HL-60 (cell line): ENCODE measurements at places on chromosomes 16 and 17.

- DNase-seq, result no peak
These were observed 1.5 kb downstream of the TMEM132E start for GRCh38 chr17:34580685-34581445.

DNA sequence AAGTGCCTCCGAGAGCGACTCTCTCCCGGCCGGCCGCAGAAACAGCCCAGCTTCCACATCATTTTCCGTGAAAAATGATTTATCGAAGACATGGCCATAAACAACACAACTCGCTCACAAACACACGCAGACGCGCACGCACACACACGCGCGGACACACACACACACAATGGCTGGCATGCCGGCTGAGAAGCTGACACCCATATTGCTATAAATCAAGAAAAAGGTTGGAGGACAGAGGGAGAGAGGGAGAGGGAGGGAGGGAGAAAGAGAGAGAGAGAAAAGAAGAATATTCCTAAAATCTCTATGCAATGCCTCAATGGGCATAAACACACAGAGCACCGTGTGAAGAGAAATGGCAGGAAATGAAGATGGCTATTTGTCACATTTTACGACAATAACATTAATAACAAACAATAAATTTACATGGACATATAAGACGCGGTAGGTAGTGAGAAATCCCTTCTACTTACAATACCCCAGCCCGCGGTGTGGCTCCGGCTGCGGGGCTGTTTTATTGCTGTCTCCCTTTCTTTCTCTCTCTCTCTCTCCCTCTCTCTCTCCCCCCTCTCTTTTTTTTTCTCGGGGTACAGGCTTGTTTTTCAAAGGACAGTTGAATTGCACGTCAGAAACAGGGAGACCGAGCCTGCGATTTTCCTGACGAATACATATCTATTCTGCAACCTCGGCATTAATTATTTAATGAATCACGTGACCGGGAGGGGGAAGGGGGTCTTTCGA lies 9.5 kb downstream of the HOXB4 start:
- DNase-seq, result no peak

DNA sequence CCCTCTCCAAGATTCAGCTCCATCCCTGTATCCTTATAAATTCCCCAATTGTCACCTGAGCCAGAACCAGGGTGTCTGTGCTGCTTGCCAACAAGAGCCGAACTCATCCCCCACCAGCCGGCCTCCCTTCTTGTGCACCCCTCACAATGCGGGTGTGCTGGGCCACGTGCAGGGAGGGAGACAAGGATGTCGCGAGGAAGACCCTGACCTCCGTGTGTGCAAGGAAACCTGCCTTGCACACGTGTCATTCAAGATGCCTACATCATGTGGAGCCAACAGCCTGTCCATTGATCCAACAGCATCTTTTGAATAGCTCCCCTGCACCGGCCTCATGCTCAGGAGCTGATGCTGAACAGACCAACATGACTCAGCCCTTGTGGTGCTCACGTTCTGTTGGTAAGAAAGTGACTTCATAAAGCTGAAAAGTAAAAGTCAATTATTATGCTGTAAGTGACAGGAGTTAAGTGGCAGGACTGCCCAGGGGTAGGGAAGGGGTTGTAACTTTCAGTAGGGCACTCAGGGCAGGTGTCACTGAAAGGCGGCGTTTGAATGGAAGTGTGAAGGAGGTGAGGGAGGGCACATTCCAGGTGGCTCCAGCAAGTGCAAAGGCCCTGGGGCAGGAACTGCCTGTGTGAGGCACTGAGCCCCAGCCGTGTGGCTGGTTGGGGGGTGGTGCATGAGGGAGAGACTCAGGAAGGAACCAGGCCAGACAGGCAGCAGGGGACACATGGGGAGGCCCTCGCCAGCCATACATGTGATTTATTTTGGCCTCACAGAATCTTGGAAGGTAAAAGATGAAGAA lies 302.2 kb downstream of the FOXL1 start:
- DNase-seq, result no peak

- DNase-seq, result peak; percentile 45
These were observed at the start of gene RARA for GRCh38 chr17:40309031-40309948. Gene RARA, plus strand, starts transcription at chr17:40309180. Its CDS starts 22,039 bp downstream, at chr17:40331219.

- no peak for DNase-seq
These were observed 153.3 kb downstream of the C16orf78 start for GRCh38 chr16:49526860-49527365.

GRCh38 chr17:38543403-38544174 lies 62.2 kb downstream of the SRCIN1 start:
- DNase-seq, result no peak

DNA sequence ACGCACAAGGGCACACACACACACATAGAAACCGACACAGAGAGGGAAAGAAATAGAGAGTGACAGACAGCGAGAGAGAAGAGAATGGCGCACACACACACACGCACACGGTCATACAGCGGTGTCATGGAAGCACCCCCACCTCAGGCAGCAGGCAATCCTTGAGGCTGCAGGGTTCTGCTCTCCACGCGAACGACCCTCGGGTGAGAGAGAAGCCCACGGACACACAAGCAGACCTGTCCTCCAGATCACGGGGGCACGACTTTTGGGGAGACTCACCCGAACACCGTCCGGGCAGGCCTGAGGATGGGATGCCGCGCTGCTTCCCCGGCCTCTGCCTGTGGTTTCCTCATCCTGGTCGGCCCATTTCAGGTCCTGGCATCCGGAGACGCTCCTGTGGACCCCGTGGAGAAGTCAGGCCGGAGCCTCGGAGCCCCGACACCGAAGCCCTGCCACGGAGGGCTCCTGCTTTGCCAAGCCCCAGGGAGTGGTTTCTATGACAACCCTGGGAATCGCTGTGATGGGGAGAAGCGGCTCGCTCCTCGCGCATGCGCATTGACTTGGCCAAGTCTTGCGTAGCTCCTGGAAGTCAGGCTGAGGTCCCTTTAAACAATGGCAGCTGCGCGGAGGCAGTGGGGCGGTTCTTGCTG lies 118.2 kb upstream of the KCNJ18 start:
- no peak for DNase-seq

- DNase-seq, result no peak
These were observed 185.5 kb upstream of the NLRP1 start for GRCh38 chr17:5769593-5770354.

- no peak for DNase-seq
These were observed 9.1 kb upstream of the SLC35B1 start for GRCh38 chr17:49716668-49717364.

GRCh38 chr17:77513045-77513444 lies 372.3 kb downstream of the SEC14L1 start:
- DNase-seq, result no peak

DNA sequence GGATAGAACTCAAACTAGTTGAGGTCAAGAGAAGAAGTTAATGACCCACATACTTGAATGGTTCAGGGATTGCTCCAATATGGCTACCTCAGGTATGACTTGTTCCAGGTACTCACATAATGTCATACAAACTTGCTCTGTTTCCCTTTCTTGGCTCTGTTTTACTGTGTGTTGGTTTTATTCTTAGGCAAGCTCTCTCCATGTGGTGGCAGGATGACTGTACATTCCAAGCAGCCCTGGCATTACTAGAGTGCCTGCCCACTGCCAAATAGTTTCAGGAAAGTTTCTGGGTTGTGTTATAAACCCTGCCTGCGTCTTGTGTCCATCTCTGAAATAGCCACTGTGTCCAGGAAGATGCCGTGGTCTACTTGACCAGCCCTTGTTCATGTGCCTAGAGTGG lies 476.8 kb downstream of the SHISA9 start:
- DNase-seq, result no peak

DNA sequence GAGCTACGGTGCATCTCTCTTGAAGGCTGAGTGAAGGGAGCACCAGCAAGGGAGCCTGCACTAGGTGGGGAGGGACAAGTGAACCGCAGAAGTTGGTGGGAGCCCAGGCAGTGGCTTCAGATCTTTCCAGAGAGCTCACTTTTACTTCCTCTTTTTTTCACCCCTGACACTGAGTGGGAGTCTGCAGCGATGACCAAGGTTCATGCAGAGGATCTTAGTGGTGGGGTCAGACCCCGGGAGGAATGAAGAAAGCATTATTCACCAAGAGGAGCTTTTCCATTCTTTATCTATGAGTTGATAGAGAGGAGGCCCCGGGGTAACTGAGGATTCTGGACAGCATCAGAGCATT lies 3.0 kb upstream of the CCL2 start:
- peak; percentile 74 for DNase-seq

GRCh38 chr17:11736613-11737312 lies 138.5 kb downstream of the DNAH9 start:
- DNase-seq, result no peak

GRCh38 chr16:13767215-13767614 lies 152.7 kb upstream of the ERCC4 start:
- DNase-seq, result no peak

DNA sequence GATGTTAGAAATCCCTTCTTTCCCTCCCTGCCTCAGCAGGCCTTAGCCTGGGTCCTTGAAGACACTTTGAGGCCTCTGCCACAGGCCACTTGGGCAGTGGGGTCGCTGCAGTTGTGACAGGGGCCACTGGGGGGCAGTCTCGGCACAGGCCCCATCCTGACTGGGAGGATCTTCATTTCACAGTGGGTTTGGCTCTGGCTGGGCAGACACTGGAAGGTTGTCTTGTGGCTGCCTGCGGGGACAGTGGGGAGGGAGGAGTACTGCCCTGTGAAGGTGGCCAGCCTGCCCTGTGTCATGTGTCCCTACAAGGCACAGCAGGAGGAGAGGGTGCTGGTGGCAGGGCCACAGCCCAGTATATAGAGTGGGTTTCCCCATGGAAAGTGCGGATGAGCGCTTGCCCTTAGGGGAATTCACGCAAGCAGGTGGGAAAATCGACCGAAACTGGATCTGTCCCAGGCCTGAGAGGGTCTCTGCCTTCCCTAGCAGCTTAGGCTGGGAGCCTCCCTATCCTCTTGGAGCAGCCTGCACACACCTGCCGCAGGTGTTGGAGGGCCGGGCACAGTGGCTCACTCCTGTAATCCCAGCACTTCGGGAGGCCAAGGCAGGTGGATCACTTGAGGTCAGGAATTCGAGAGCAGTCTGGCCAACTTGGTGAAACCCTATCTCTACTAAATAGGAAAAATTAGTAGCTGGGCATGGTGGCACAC lies 28.8 kb downstream of the GINS2 start:
- DNase-seq, result peak; percentile 44

DNA sequence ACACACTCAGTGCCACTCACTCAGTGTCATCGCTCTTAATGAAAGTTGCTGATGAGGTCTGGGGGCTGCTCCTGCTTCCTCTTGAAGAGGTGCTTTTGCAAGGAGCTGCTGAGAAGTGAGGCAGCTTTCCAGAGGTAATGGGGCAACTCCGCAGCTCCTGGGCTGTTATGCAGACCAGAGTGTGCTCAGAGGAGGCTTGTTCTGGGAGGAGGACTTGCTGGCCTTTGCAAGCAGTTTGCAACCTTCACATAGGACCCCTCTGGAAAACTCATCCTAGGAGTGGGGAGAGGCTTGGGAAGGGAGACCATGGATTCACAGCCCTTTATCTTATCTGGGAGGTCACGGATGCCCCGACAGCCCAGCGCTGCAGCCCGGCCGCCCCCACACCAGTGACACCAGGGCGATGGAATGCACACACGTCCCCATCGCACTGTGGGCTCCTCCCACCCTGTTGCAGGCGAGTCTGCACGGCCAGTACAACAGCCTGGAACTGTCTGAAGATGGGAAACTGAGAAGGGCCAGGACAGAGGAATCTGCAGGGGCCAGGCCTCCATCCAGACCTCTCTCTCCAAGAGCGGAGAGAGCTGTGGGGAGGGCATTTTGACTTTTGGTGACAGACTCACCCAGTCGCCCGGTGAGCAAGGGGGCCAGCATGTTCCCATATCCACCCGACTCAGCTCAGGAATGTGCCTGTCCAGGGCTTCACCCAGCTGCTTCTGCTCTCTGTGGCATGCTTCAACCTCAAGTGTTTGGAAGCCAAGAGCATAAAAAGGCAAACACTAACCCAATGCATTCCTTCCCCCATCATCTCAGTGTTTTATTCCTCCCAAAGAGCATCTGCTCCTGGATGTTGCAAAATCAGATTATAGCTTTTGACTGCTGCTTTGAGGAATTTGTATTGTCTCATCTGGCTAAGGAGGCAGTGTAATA lies 78.6 kb upstream of the ZNF469 start:
- no peak for DNase-seq

- DNase-seq, result no peak
These were observed 59.9 kb upstream of the CDH5 start for GRCh38 chr16:66306366-66307150.

GRCh38 chr17:38328620-38329019 lies 15.1 kb downstream of the GPR179 start:
- no peak for DNase-seq

- DNase-seq, result no peak
These were observed 27.9 kb downstream of the IGFBP4 start for GRCh38 chr17:40470932-40471828.

DNA sequence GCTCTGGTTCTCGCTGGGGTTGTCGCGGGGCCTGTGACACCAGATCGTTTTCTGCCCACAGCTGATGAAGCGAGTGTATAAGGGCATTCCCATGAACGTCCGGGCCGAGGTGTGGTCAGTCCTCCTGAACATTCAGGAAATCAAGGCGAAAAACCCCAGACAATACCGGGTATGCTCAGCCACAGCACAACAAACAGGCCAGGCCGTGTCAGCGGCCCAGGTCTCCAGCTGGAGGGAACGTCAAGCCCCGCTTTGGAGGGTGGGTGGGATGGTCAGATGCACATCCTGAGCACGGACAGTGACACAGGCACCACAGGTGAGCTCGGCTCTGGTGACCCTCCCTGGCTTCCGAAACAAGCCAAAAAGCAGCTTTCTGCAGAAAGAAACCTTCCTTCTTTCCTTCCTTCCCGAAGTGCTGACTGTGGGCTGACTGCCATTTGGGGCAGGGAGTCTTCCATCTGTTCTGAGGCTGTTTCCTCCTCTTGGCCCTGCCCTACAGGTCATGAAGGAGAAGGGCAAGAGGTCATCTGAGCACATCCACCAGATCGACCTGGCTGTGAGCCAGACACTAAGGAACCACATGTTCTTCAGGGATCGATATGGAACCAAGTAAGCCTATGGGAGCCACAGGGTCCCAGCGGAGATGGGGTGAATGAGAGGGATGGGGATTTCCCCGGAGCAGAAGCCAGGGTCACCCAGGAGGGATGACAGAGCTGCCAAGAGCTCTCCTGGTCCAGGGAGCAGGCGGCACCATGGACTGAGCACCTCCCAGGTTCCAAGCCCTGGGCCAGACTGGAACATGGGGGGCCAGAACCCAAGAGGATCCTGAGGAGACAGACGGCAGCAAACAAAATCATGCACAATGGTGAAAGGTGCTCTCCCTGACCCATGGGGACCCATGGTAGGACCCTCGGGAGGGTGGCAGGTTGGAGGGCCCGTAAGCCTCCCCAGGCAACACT lies 79.4 kb downstream of the GOSR1 start:
- no peak for DNase-seq

GRCh38 chr17:3710951-3711383 lies 12.7 kb upstream of the HASPIN start:
- no peak for DNase-seq
